ENCODE measurements at places on chromosomes 1 and 21.
A peak's percentile ranks its signal among the peaks of the same experiment; 100 is the strongest.

- DNase-seq, result no peak
Observed at GRCh38 chr1:172699111-172699510, 40.2 kb downstream of the FASLG start.

DNA sequence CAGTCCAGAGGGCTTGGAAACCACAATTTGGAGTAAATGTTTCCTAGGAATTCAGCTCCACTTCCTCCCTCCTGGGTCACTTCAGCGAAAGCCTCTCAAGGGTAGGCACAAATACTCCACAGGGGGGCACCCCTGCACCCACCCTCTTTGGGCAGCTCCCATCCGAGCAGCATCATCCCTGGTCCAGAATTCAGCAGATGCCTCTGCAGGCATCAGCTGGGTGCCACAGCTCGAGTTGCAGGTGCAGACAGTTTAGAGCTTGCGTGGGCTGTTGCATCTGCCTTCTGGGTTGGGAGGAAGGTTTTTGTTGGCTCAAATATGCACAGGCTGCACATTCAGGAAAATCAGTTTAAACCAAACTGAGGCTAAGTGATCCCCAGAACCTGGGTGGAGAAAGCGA, 25.0 kb downstream of the KANK4 start:
- peak; percentile 63 for DNase-seq

GRCh38 chr1:172275478-172275877, 145.0 kb upstream of the C1orf105 start:
- no peak for DNase-seq

GRCh38 chr1:239870194-239870593, 221.5 kb upstream of the FMN2 start:
- no peak for DNase-seq

DNA sequence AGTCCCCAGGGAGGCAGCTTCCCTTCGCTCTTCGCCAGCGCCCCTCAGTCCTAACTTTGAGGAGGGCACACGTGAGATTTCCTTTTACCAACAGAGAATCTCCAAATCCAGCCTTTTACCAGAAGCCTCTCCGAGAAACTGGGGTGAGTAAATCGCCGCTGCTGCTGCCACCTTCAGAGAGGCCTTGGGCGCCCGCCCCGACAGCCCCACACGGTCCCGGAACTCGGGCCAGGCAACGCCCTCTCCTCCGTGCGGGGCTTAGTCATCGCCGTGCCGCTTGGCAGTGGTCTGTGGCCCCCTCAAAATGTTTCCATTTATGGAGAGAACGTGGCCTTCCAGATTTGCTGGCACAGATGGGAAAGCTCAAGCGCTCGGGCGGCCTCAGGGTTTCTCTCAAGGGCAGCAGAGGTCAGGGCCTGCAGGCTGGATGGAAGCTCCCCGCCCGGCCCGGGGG, 41.4 kb upstream of the COL6A2 start:
- DNase-seq, result no peak

DNA sequence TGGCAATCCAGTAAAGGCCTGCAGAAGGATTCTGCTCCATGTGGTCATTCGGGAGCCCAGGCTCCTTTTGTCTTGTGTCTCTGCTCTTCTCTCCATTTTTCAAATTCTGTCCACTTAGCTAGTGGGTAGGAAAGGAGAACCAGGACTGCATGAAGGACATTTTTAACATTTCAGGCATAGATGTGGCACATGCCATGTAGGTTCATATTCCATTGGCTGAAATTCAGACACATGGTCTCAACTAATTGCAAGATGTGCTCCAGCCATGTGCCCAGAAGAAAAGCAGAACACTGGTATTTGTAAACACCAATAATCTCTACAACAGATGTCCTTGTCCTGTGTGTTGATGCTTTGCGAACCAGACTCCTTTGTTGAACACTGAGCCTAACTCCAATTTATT, 85.2 kb upstream of the WLS start:
- DNase-seq, result no peak

DNA sequence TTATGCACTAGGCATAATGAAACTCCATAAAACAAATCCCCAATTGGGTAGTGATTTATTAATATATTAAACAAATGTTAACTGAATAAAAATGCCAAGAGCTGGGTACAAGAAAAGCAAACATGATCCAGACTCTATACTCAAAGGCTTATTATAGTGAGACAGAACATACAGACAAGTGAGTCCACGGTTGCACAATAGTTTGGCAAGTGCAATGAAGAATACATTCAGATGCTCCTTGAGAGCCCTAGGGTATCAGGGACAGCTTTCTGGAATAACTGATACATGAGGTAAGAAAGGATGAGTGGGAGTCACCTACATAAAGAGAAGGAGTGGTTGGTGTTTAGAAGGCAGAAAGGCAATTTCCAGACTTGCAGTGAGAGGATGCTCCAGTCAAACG, 85.1 kb downstream of the VAV3 start:
- DNase-seq, result no peak

- no peak for DNase-seq
Observed at GRCh38 chr1:111515291-111516004, 12.0 kb upstream of the ADORA3 start.

DNA sequence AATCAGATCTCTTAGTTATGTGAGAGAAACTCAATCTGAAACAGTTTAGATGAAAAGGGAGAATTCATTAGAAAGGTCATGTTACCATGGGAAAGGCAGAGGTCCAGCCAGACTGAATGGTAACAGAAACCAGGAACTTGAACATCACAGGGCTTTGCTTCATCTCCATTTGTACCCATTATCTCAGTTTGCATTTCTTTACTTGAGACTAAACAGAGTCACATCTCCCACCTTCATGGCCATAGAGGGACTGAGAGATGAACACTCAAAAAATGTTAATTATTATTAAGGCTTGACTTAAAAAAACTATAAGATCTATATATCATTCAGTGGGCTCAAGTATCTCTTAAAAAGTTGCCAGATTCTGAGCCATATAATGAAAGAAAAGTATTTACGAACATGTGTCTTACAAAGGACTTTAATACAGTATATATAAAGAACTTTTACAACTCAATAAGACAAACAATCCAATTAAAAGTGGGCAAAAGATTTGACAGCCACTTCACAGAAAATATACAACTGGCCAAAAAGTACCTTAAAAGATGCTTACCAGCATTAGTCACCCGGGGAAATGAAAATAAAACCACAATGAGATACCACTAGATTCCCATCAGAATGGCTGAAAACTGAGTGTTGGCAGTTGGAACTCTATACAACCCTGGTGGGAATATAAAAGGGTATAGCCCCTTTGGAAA, 13.2 kb downstream of the KYAT3 start:
- DNase-seq, result no peak

DNA sequence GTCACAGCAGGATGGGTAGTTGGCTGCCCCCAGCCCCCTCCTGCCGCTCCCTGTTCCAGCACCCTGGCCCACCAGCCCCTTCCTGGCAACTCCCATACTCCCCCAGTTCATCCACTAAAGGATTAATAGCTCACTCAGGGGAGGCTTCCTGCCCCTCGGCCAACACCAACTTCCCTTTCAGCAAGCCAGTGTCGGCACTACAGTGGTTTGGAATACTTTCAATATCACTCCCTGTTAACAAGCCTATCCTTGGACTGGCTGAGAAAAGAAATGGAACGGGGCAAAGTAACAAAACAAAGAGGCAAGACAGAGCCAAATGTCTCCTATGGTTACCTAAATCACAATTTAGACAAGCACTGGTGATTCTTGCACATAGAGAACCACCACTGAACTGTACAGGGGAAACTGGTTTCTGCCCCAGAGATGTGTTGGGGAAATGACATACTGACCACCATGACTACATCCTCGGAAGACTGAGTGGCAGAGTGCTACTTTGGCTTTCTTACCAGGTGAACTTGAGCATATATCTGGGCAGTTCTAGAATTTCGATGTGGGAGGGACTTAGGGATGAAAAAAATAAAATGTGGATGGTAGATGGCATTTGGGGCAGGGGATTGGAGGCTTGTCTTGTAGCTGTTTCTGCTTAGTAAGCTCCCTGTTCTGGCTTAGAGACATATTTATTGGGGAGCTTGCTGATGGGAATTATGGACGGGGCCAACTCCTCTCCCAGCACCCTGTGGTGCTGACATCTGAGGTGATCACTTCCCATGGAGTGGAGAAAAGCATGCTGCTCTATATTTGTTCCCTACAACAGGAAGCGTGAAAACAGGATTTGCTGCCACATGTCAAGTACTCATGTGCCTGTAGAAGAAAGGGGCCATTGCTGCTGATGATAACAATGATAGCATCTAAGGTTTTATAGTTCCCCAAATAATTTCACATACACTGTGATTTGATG, 7.1 kb upstream of the CAPN2 start:
- no peak for DNase-seq

DNA sequence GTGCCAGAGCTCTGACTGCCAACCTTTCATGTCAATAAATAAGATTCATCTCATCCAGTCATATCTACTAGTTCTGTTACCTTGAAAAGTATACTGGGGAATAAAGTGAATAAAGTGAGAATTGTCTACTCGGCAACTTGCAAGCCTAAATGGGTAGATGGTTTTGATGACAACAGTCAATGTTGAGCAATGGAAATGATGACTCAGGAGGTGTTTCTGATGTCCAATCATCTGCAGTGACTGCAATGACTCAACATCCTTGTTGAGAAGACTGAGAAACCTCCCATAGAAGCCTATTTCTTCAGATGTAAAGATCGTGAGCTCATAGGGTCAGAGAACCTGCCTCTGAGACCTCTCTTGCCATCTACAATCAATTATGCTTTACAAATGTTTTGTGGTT, 276.4 kb downstream of the SPATA17 start:
- no peak for DNase-seq

- DNase-seq, result no peak
Observed at GRCh38 chr1:213584272-213584671, 403.5 kb upstream of the PROX1 start.

- no peak for DNase-seq
Observed at GRCh38 chr1:79682478-79682877, 675.9 kb upstream of the ADGRL4 start.

GRCh38 chr1:229339520-229339919, 3.3 kb downstream of the CCSAP start:
- no peak for DNase-seq

DNA sequence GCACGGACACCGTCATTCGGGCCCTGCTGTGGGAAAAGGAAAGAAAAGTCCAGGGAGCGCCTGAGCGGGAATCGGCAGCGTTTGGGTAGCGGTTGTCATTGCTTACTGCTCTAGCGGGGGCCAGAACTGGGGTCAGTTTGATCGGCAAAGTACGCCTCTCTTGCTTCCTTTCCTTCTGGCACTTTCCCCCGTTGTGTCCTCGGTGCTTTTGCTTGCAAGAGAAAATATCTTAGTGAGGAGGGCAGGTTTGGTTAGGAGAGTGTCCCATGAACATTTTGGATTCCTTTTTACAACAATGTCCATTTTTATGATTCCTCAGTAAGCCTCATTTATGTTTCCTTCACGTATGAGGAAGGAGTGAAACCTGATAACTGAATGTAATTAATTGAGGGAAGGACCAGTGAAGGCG, 670 bp downstream of the ST3GAL3 start:
- no peak for DNase-seq

DNA sequence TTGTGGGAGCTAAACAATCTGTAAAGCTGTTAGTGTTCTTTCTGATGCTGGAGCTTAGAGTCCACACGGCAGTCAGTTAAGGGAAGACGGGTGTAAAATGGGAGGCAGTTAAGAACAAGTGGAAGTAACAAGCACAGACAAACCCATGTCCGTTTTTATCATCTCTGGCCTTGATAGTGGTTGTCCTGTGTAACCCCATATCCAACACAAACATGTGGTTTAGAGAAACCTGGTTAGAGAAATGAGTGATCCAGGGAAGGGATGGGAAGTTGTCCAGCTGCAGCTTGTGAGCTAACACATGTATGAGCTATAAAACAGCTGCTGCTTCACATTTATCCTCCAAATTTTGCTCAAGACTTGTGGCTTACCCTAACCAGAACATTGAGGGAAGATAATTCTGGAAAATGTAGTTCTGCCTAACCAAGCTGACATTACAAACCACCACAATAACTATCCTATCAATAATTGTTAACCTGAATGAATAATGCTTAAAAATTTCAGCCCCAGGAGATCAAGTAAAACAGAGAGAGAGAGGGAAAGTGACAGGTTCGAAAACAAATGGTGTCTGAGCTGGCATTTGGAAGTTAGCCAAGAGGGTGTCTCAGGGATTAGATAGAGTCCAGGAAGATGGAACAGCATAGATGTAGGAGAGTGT, 10.6 kb upstream of the C1orf162 start:
- no peak for DNase-seq
